Activated CD4-positive, alpha-beta T cell treated with anti-CD3 and anti-CD28 coated beads, Interleukin-2, amount 50 U/mL, for 4 hours (primary cell): ENCODE measurements at places on chromosomes 7 and 10.
A peak's percentile ranks its signal among the peaks of the same experiment; 100 is the strongest.

- no peak for DNase-seq
These were observed 47.0 kb upstream of the ELMO1 start for GRCh38 chr7:37495574-37496184.

DNA sequence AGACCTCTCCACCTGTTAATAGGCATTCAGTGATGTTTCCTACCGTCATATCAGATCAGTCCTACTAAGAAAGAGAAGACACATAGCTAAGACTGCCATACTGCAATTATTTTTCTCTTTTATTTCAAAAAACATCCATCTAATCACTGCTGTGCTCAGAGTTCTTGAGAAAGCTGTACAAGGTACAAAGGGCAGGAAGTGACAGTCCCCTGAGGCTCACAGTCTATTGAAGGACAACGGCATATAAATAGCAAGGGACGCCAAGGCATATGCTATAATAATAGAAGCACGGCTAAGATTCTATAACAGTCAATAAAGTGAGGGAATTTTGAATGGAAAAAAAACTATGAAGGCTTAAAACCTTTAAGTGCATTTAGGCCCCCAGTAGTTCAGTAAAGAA is 415.3 kb upstream of the NRP1 start:
- no peak for DNase-seq

GRCh38 chr10:63901881-63902280 is 380.7 kb downstream of the REEP3 start:
- no peak for DNase-seq

DNA sequence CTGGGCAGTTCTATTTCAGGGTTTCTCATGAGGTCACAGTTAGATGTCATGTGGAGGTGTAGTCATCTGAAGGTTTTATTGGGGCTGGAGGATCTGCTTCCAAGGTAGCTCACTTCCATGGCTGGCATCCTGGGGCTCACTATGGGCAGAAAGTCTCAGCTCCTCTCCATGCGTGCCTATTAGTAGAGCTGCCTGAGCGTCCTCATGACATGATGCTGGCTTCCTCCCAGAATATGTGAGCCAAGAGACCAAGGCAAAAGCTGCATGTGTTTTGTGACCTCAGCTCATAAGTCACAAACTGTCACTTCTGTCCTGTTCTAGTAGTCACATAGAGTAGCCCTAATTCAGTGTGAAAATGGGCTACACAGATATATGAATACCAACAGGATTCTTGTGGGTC is 524.4 kb downstream of the SUGCT start:
- DNase-seq, result no peak

DNA sequence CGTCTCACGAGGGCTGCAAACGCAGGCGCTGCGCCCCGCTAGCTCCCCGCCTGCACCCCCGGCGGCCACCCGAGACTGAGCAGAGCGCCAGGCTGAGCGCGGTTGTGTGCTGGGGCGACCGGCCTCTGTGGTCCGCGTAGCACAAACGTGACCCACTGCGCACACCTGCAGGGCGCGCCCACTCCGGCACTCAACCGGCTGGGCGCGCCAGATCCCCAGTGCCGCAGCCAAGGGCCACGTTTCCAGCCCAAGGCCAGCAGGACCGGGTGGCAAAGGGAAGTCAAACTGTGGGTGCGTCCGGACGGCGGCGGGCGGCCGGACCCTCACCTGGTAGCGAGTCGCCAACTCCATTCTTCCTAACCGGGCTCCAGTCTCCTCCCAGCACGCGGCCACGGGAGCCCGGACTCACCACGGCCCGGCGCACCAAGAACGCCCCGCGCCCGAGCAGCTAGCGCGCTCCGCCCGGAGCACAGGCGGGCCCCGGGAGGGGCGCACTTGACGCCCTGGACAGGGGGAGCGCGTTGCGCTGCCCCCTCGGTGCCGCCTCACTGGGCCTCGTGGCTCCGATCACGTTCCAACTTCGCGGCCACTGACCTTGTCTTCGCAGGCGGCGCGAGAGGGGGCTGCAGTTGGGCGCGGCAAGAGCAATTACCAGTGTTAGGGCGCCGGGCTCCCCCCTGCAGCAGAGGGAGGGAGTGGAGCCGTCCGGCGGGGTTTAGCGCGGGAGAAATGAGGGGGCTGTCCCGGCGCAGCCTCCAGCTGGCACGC is at the start of gene CDCA7L:
Gene CDCA7L (minus strand): TSS at position 446 of the 768 bp plus-strand sequence. CDS start 95 bp downstream, at position 351.
- DNase-seq, result peak; percentile 28

DNA sequence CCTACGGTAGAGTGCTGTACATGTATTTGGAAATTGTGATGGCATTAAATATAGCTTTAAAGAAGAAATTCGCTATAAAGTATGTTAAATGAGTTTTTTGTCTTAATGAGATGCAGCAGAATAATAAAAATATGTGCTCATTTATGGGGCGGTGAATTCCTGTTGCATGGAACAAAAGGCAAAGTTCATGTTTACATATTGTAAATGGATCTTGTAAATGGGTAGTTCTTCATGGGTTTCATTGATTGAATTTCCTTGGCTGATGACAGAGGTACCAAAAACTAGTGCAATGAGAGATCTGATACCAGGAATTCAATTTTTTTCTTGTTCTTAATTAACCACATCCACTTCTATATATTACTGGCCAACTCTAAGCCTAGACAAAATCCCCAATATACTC is 284.2 kb downstream of the SUGCT start:
- no peak for DNase-seq
